Stimulated activated CD8-positive, alpha-beta memory T cell treated with anti-CD3 and anti-CD28 coated beads, Interleukin-4, amount 100 ng/mL, for 48 hours (primary cell): ENCODE measurements at places on chromosomes 4 and X.
A peak's percentile ranks its signal among the peaks of the same experiment; 100 is the strongest.

DNA sequence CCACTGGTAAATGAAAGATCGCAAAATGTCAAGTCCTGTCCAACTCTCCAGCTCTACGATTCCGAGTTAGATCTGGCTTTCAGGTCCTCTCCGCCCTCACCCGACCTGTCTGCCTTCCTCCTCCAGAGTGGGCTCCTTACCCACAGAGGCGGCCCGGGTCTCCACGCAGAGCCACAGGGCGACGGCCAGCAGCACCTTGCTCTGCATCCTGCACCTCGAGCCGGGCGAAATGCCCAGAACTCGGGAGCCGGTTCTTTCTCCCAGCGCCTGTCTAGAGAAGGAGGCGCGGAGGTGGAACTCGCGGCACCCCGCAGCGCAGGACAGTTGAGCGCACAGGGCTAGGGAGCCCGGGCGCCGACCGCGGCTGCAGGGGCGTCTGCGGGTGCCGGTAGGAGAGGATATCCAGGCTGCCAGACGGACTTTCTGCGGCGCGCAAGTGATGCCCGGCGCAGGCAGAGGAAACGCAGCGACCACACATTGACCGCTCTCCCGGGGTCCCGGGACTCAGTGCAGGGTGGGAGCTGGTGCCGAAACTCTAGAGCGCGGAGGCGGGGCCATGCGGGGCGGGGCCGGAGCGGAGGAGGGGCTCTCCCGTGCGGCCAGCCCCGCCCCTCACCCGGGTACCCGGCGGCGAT lies at the start of gene KDR:
TSS of gene KDR (minus strand) at position 509 of the 635 bp plus-strand sequence. CDS start at position 207, 302 bp downstream.
- DNase-seq: no peak

GRCh38 chrX:98409867-98410266 lies 1526.2 kb downstream of the RPA4 start:
- no peak for DNase-seq

- no peak for DNase-seq
Observed at GRCh38 chrX:15160558-15161095, 109.3 kb downstream of the ASB9 start.

DNA sequence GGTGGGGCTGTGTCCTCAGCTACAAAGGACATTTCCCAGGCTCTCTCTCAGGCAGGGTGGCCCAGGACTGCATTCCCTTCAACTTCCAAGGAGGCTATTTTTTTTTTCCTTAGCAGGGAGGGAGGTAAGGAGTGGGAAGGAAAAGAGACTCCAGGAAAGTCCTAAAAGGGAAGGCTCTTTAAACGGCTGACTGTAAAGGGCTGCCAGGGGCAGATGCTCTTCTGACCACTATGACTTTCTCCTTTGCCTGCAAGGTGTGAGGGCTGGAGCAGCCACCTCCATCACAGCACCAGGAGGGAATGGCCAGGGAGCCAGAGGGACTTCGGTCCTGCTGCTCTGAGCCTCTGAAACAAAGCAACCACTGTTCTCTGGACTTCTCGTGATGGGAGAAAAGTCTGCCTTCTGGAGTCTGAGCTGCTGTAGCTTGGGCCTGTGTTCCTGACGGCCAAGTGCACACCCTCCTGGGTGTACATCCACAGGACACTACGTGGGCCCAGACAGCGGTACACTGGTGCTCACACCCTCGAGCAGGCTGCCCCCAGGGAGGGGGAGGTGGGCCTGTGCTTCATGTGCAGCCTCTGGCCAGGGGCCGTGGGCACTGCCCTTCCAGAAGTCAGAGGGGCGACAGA lies 17.9 kb downstream of the NAT8L start:
- no peak for DNase-seq

GRCh38 chrX:129981752-129982299 lies 609 bp upstream of the BCORL1 start:
- no peak for DNase-seq

DNA sequence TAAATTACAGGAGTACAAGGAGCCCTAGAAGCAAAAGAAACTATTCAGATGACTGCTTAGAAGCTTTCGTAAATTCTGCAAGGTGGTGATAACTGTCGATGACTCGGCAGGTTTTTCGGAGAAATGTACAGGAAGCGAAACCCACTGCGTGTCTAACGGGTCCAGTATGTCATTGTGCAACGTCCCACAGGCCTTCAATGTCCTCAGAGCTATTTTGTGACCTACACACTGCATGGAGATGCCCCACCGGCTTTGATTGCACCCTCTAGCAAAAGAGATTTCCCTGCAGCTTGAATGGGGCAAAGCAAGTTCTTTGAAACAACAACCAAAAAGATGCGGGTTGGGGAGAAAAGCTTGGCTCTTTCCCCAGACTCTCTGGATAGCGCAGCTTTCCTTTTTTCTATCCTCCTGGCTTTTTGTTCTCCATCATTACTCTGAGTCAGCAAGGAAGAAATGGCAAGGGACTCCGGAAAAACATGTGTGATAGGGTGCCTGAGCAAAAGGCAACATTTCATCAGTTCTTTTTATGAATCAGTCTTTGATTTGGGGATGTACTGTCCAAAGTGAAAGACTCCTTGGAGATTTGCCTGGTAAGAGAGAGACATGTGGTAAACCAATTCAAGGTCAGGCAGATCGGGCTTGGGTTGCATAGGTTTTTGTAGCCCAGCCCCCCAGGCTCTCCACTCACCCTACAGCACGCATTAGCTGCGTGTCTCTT lies 112.0 kb upstream of the TBL1X start:
- DNase-seq: peak; percentile 53

DNA sequence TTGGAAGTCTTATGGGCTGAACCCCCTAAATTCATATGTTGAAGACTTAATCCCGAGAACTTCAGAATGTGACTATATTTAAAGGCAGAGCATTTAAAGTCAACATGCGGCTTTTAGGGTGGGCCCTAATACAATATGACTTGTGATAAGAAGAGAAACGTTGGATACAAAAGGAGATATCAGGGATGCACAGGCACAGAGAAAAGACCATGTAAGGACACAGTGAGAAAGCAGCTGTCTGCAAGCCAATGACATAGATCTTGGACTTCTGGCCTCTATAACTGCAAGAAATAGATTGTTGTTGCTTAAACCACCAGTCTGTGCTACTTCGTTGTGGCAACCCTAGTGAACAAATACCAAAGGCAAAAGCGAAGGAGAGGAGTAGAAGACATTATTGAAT lies 42.2 kb downstream of the GABRG1 start:
- no peak for DNase-seq

GRCh38 chr4:40526741-40527140 lies 102.9 kb downstream of the RBM47 start:
- no peak for DNase-seq
